ENCODE measurements at places on chromosomes 16 and 17.

- peak; percentile 85 for DNase-seq
Measured at GRCh38 chr17:77320485-77321256, 179.9 kb downstream of the SEC14L1 start.

DNA sequence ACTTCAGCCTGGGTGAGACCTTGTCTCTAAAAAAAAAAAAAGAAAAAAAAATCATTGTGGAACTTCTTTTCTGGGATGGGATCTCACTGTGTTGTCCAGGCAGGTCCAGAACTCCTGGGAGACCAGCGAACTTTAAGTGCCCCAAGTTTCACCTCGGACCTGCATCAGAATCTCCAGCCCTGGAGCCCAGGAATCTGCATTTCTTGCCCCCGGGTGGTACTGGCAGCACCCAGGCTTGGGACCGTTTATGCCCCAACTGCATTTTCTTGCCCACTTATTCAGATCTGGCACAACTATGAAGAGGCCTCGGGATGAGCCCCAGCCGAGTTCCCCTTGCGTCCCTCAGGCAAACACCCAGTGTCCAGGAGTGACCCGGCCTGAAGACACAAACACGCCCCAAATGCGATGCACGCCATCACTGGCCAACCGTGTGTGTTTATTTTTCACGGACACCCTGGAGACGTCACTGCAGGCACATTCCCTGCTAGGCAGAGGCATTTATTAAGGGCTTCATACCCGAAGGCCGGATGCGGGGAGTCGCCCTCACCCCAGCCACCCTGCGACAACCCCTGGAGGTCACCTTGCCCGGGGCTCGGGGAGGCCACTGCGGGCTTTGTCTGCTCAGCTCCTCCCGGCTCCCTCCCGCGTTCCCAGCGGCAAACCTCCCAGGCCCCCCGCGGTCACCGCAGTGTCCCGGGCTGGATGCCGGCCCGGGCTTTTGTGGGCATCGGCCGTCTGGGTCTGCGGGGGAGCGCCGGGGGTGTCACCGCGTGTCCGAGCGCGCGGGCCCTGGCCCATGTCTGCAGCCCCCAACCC is 684 bp upstream of the SPIRE2 start:
- DNase-seq = peak; percentile 36

DNA sequence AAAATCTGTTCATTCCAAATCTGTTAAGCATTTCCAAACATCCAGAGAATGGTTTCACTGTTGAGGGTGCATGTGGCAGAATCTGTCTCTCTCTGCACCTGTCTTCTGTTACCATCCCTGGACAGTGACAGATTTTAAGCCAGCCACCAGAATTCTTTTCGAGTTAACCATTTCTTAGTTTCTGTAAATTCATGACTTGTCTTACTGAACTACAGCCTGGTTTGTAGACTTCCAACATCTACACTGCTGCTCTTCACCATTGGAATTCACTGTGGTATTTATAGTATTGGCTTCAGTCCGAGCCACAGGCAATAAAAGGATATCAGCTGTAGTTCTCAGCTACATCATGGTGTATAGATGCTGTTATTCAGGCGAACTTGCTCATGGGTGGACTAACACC is 47.6 kb downstream of the GOSR1 start:
- DNase-seq = no peak

- peak; percentile 36 for DNase-seq
Measured at GRCh38 chr16:69399361-69399760, 13.6 kb upstream of the TERF2 start.

GRCh38 chr16:2004795-2005517 is 4.7 kb downstream of the ZNF598 start:
- no peak for DNase-seq

DNA sequence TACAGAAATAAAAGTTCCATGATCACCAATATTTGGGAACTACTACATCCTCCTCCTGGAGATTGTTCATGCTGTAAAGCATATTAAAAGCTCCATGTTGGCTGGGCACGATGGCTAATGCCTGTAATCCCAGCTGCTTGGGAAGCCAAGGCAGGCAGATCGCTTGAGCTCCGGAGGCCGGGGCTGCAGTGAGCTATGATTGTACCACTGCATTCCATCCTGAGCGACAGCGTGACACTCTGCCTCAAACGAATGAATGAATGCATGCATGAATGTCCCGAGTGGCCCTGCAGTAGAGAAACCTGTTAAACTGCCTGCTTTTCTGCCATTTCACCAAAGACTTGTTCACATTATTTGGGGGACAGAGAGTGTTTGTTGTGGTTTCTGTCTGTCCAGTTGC is 15.0 kb downstream of the CNEP1R1 start:
- DNase-seq = no peak

GRCh38 chr16:88649924-88650748 is 717 bp downstream of the CYBA start:
- DNase-seq = no peak

DNA sequence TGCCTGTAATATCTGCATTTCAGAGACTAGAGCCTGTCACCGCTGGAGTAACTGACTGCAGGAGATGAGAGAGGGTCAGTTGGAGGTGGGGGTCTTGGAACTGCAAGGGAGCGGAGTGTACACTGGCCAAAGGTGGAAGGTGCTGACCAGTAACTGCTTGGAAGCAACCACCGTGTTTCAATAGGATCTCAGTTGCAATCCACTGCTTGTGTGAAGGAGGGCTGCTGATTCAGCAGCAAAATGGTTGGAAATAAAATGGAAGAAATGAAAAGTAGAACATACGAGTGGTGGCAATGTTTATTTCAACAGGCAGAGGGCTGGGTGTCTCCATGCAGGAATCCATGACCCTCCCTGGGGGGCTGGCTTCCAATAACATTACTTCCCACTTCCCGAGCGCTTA is 2.1 kb upstream of the JPH3 start:
- no peak for DNase-seq

- no peak for DNase-seq
Measured at GRCh38 chr17:28646039-28646754, 1.2 kb upstream of the BLTP2 start.

DNA sequence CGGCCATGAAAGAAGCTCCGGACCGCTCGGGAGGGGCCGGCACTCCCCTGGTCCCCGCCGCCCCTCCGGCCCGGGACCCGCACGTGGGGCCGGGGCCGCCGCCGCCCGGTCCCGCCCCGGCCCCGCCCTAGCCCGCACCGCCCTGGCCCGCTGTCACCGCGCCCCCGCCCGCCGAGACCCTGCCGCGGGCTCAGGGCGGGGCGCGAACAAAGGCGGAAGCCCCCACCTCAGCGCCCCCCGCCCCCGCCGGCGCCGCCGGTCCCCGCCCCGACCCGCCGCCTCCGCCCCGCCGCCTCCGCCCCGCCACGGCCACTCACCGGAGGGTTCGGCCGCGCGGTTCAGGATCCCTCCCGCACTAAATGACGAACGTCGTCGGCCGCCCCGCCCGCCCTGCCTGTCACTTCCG is at the start of gene ARHGDIA:
ARHGDIA (minus strand) TSS at position 357 of the 406 bp plus-strand sequence. CDS start 1,407 bp downstream, outside the sequence.
- peak; percentile 96 for DNase-seq

- DNase-seq = no peak
Measured at GRCh38 chr16:12323007-12323758, 346.6 kb downstream of the SNX29 start.

GRCh38 chr17:59451706-59452105 is 113.7 kb upstream of the DHX40 start:
- peak; percentile 10 for DNase-seq

DNA sequence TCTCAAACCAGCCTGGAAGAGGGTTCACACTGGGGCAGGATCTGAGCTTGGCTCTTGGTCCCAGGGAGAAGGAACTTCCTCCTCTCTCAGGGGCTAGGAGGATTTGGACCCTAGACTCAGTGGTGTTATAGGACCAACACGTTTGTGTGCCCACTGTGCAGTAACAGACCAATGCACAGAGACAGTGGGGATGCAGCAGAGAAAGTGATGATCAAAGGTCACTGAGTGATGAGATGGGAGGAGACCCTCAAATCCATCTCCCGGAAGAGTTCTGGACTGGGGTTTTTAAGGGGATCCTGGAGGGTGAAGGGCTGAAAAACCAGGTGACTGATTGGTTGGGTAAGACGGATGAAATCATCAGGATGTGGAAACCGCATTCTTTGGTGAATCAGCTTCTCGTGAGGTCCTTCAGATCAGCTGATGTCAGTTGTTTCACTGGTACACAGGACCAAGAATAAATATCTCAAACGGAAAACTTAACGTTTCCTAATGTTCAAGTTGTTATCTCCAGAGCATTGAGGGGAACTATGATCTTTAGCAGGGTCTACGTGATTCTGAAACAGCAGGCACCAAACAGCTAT is 3.3 kb upstream of the VAC14 start:
- no peak for DNase-seq

DNA sequence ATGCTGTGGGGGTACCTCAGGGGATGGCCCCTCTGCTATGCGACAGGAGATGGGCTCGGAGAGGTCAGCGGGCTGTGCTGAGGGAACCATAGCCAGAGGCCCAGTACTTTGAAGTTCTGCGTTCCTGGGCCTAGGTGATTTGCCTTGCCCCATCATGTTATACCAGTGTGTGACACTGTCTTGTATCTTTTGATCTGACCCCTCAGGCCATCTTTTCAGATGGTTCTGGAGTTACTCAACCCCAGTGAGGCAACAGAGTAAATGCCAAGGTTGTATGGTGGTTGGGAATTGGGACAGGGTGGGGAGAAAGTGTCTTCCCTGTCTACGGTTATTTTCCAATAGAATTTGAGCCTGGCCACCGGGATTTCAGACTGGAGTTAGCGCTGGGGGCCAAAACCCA is 8.5 kb downstream of the MSI2 start:
- DNase-seq = no peak

DNA sequence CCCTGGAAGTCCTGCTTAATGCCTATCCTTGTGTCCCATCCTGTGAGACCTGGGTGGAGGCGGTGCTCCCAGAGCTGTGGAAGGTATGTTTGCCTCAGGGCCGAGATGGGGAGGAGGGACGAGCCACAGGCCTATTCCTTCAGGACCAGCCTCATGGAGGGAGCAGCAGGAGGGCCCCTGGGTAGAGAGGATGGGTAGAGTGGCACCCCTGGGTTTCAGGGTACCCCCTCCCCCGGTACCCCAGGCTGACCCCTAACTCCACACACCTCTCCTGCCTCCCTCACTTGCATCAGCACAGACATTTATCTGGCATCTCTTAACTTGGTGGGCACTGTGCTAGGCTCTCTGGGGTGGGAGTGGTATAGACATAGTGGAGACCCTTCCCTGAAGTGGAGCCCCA is 7.1 kb downstream of the ASB16 start:
- no peak for DNase-seq

- DNase-seq = peak; percentile 78
Measured at GRCh38 chr16:70594569-70594968, 51.8 kb upstream of the IL34 start.

GRCh38 chr17:2304931-2305330 is 1.2 kb downstream of the SRR start:
- no peak for DNase-seq

DNA sequence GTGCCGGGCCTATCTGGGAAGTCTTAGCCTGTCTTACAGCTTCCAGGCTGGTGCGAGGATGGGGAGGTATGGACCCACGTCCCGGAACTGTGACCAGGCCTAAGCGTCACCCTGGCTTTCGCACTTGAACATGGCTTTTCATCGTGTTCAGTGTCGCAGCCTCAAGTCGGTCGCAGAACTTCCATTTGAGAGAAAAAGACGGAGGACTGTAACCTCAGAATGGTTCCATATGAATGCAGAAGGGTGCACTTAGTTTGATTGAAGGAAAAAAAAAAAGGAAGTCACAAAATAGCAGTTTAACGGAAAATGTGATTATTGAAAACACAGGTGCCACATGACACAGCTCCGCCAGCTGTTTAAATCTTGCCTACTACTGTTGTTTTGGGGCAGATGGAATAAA is 30.2 kb upstream of the JPT2 start:
- no peak for DNase-seq

GRCh38 chr17:20142268-20142667 is 133.1 kb downstream of the SPECC1 start:
- DNase-seq = no peak

DNA sequence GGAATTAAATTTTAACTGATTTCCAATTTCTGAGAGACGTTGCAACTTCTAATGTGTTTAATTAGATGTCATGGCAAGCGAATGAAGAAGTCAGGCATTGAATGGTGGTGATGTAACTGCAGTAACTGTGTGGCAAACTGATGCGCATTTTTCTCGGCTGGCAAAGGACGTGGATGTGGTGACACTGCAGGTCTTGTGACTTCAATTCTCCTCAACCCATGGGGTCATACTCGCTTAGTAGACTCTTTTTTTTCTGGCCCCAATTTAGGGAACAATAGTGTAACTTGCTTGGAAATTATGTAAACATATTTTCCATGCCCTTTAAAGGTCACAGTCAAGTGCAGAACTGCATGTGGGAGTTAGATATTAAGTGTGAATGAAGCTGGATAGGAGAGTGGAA is 1.9 kb upstream of the FAM20A start:
- no peak for DNase-seq

DNA sequence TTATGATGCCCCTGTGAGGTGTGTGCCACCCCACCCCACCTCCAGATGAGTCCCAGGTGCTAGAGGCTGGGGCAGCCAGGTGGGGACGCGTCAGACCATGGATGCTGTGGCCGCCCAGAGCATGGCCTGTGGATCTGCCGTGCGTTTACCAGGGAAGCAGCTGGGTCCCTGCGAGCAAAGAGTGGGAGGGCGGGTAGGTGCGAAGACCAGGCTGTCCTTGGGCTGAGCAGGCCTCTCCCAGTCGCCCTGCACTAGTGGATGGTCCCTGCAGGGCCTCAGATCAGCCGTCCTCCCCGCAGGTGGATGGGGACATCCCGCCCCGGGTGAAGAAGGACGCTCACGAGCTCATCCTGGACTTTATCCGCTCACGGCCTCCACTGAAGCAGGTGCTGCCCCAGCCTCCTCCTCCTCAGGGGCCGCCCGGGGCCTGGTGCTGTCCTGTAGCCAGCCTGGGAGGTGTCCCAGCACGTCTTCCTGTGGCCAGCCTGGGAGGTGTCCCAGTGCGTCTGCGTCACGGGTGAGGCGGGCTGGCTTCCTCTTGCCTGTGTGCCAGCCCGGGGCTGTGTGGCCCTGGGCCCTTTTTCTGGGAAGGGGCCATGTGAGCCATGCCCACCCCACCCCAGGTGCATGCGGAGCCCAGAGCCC is 18.0 kb upstream of the TCF25 start:
- no peak for DNase-seq

DNA sequence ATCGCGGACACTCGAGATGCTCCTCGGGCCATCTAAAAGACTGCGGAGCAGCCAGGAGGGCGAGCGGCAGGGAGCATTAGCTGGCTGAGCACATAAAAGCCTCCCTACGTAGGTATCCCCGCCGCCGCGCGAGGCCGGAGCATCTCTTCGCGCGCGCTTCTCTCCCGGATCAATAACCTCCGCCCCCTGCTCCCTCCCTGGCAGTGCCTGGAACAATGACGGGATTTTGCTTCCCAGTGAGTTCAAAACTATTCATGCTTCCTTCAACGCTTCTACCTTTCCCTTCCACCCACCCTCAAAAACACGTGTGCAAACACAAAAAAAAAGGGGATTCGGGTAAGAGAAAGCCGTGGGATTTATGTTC is 984 bp downstream of the CENPV start:
- DNase-seq = peak; percentile 43

GRCh38 chr17:81481073-81481799 is 31.4 kb downstream of the ACTG1 start:
- peak; percentile 83 for DNase-seq

GRCh38 chr16:87822108-87822970 is 47.0 kb downstream of the SLC7A5 start:
- DNase-seq = no peak

- DNase-seq = no peak
Measured at GRCh38 chr17:4881761-4882555, 17.4 kb upstream of the C17orf107 start.

- no peak for DNase-seq
Measured at GRCh38 chr16:28923231-28923587, 1.8 kb downstream of the RABEP2 start.

Data from MG63 (cell line).